ENCODE measurements at places on chromosomes 7 and 10.

DNA sequence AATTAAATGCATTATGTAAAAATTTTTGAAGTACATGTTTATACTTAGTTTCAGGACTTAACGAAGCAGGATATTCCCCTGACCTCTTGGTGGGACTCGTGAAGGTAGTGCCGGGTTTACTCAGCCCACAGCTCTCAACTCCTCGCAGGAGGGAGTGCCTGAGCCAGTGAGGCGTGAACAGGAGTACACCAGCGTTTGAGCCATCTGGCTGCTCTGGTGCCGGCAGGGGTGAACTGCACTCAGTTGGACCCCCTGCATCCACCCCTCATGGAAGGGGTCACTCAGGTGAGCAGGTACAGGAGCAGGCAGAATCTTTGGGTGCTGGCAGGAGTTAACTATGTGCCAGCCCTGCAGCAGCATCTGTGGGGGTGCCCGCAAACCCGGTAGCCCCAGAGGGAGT lies 625.1 kb upstream of the PCDH15 start:
- no peak for DNase-seq
- H3K4me1 ChIP-seq: no peaks in the 10 kb centered on the region
- no peak overlapping the region for H3K27ac ChIP-seq
- H3K36me3 ChIP-seq: no peaks in the 10 kb centered on the region
- H3K4me3 ChIP-seq: no peak overlapping the region

DNA sequence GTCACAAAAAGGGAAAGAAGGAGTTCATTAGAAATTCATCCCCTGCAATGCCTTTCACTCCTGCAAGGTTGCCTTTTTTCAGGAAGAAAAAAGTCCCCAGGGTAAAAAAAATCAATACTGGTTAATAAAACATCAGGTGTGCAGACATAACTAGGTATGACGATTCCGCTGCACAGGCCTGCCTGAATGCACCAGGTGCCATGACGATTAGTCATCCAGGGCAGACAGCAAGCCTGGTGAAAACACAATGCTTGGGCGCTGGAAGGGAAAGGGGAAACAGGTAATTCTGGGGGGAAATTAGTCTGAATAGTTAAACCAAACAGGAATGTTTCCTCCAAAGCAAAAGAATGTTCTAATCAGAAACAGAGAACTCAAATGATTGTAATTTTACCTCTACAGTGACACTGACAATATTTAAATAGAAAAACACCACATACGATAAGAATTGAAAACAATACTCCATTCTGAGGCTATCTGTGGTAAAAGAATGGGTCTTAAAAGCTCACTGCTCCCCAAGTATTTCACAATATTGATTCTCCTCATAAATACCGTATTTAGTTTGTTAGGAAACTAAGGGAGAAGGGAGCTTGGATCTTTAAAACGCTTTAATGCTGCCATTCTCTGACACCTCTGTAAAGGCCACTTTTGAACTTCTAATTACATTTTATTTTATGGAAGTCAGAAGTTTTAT lies 45.2 kb downstream of the VPS41 start:
- H3K4me3 ChIP-seq: no peak overlapping the region
- peaks cover 7% of the 10 kb centered on the region for H3K4me1 ChIP-seq
- H3K27me3 ChIP-seq: no peaks in the 10 kb centered on the region
- H3K27ac ChIP-seq: no peak overlapping the region
- H3K36me3 ChIP-seq: peaks cover 37% of the 10 kb centered on the region
- no peak for DNase-seq

- peaks cover 100% of the 10 kb centered on the region for H3K4me1 ChIP-seq
- peak overlapping the region; percentile 39 for H3K4me3 ChIP-seq
- no peak for DNase-seq
- no peaks in the 10 kb centered on the region for H3K27me3 ChIP-seq
Observed at GRCh38 chr10:22652988-22653481, 61.3 kb downstream of the PIP4K2A start.

DNA sequence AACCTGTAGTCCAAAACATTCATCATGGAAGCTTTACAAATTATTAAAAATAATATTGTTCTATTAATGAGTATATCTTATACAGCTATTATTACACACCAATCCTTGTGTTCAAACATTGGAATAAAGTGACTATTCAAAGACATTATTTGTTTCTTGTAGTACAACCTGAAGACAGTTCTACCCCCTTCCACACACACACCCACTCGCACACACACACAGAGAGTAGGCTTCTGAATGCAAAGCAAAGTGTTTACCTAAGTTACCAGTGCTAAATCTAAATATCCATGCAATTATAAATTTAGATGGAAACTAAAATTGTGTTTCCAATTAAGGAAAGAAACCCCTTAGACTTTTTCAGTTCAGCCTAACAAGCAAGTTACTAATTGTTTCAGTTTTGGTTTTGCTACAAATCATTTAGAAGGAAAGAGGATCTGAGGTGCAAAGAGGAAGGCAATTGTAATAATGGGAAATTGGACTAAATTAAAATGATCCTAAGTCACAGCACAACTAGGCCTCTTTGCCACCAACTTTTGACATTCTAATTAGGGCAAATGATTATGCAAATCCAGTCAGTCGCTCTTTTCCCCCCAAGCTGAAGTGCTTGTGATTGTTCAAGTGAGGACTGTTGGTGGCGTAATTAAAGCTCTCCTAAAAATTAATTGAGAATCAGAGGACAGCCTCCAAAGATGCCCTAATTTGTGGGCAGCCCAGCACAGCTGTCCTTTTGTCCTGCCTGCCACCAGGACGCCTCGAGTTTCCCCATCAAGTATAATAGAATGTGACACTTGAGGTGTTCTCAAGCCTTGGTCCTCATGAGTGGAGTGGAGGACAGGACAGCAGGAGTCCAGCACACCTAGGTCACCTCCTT lies 19.9 kb upstream of the ATOH7 start:
- no peaks in the 10 kb centered on the region for H3K27me3 ChIP-seq
- peaks cover 6% of the 10 kb centered on the region for H3K4me1 ChIP-seq
- H3K36me3 ChIP-seq: no peaks in the 10 kb centered on the region

DNA sequence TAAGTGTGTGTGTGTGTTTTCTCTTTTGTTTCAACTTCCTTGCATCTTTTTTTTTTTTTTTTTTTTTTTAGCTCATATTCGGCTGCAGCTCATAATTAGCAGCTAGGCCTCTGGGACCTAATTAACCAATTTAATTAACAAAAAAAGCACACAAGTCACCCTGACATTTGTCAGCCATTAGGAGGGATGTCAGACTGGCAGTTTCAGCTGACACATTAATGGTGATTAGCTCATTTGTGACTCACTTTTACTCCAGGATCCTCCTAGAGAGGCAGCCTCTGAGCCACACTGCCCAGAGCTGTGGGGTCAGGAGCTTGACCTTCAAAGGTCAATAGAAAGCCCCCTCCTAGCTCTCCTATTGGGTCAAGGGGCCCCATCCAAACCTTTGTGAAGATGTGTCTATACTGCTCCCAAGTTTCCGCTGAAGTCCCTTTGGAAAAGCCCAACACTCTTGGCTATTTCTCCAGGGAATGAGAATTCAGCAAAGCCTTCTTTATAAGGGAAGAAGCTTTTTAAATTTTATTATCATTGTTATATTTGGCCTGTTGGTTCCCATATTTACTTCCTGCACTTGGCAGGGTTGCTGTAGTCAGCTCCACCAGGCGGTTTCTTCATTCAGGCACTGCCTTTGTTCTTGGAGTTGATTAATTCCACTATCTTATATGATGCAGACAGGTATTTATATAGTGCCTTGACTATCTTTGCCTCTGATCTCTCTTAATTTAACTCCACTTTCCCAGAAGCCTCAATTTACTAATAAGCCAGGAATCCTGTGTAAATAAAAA lies 109.5 kb upstream of the HABP2 start:
- no peak overlapping the region for H3K4me3 ChIP-seq
- no peaks in the 10 kb centered on the region for H3K4me1 ChIP-seq
- no peaks in the 10 kb centered on the region for H3K36me3 ChIP-seq

DNA sequence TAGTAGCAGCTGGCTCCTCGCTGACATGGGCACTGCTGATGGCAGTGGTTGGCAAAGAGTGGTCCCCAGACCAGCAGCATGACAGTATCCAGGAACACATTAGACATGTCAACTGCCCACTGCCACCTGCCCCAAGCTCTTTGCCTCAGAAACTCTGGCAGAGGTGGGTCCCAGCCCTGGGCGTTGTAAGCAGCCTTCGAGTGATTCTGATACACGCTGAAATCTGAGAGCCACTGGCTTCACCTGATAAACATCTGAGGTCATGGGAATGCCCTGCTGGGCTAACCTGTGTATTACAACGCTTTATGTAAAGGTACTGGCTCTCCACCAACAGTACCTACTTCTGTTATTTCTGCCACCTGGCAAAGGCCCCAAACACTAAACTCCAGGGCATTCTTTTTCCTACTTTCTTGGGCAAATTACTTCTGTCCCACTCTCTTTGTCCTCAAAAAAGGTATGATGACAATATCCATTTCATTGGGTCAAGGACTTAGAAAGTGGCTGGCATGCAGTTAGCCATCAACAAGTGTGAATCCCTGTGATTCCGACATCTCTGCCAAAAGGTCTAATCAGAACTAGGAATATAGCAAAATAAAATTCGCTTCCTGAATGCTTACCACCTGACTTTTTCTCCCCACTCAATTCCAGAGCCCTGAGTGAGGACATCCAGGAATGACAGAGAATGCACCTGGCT lies 9.2 kb downstream of the SGMS1 start:
- H3K27me3 ChIP-seq: no peaks in the 10 kb centered on the region
- no peak overlapping the region for H3K4me3 ChIP-seq
- DNase-seq: no peak

GRCh38 chr7:107236862-107237261 lies 68.1 kb downstream of the HBP1 start:
- peaks cover 41% of the 10 kb centered on the region for H3K36me3 ChIP-seq
- H3K27ac ChIP-seq: no peak overlapping the region
- peaks cover 3% of the 10 kb centered on the region for H3K4me1 ChIP-seq
- no peak for DNase-seq

GRCh38 chr7:151876899-151877777 lies at the start of gene PRKAG2:
PRKAG2 (minus strand) TSS chr7:151877115; CDS start chr7:151876620, 495 bp downstream.
- no peaks in the 10 kb centered on the region for H3K27me3 ChIP-seq
- peak; percentile 75 for DNase-seq
- peak within 1 kb of the TSS; percentile 97 for H3K4me3 ChIP-seq
- H3K4me1 ChIP-seq: peaks cover 15% of the 10 kb centered on the region
- H3K27ac ChIP-seq: peak within 1 kb of the TSS; percentile 91

GRCh38 chr10:661597-662222 lies 27.8 kb downstream of the DIP2C start:
- no peaks in the 10 kb centered on the region for H3K4me1 ChIP-seq
- no peak overlapping the region for H3K4me3 ChIP-seq
- no peaks in the 10 kb centered on the region for H3K36me3 ChIP-seq
- no peak for DNase-seq

GRCh38 chr10:108104551-108105156 lies 940.1 kb upstream of the SORCS1 start:
- no peak overlapping the region for H3K4me3 ChIP-seq
- H3K27me3 ChIP-seq: no peaks in the 10 kb centered on the region
- no peak for DNase-seq
- no peaks in the 10 kb centered on the region for H3K4me1 ChIP-seq

DNA sequence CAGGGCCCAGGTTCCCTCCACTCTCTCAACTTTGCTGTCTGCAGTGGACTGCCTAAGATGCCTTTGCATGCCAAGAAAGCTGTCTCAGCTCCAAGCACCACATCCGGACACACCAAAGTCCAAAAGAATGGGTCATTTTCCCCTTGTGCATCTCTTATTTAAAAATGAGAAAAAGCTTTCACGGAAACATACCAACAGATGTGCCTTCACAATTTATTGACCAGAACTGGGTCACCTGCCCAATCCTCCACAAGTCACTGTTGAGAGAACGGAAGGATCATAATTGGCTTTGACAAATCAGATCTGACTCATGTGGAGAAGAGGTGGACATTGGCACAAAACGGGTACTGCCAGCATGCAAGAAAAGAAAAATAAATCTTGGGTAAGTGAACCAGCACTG lies 258.3 kb downstream of the SNX13 start:
- H3K27me3 ChIP-seq: no peaks in the 10 kb centered on the region
- no peak overlapping the region for H3K27ac ChIP-seq
- H3K36me3 ChIP-seq: no peaks in the 10 kb centered on the region
- no peak overlapping the region for H3K4me3 ChIP-seq
- H3K4me1 ChIP-seq: no peaks in the 10 kb centered on the region
- no peak for DNase-seq

GRCh38 chr10:101357958-101358357 lies 4.0 kb downstream of the BTRC start:
- peaks cover 3% of the 10 kb centered on the region for H3K27me3 ChIP-seq
- H3K27ac ChIP-seq: no peak overlapping the region
- DNase-seq: no peak
- peaks cover 28% of the 10 kb centered on the region for H3K4me1 ChIP-seq

- no peak for DNase-seq
- H3K4me3 ChIP-seq: no peak overlapping the region
- H3K27ac ChIP-seq: no peak overlapping the region
- no peaks in the 10 kb centered on the region for H3K36me3 ChIP-seq
- no peaks in the 10 kb centered on the region for H3K27me3 ChIP-seq
- no peaks in the 10 kb centered on the region for H3K4me1 ChIP-seq
Observed at GRCh38 chr7:140564643-140565042, 76.0 kb downstream of the DENND2A start.

DNA sequence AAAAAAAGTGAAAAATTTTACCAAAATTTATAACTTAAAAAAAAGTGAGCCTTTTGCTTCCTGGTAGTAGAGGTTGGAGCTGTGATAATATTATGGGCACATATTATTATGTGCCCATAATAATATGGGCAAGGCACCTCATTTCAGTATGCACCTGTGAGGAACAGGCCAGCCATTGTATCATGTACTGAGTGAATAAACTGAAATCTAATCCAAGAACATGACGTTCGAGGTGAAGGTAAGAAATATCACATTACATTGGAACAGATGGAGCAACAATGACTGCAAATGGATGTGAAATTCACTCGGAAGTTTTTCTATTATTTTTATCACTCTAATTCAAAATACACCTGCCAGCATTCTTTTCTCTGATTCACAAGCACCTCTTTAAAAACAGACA lies 216.0 kb downstream of the KLF6 start:
- no peaks in the 10 kb centered on the region for H3K36me3 ChIP-seq
- no peaks in the 10 kb centered on the region for H3K27me3 ChIP-seq
- DNase-seq: no peak
- no peaks in the 10 kb centered on the region for H3K4me1 ChIP-seq
- no peak overlapping the region for H3K4me3 ChIP-seq
- no peak overlapping the region for H3K27ac ChIP-seq

GRCh38 chr10:131666091-131666490 lies 234.7 kb upstream of the PPP2R2D start:
- no peak overlapping the region for H3K4me3 ChIP-seq
- no peak for DNase-seq
- H3K27me3 ChIP-seq: no peaks in the 10 kb centered on the region
- H3K27ac ChIP-seq: no peak overlapping the region
